ENCODE measurements at places on chromosomes 12 and 14.

DNA sequence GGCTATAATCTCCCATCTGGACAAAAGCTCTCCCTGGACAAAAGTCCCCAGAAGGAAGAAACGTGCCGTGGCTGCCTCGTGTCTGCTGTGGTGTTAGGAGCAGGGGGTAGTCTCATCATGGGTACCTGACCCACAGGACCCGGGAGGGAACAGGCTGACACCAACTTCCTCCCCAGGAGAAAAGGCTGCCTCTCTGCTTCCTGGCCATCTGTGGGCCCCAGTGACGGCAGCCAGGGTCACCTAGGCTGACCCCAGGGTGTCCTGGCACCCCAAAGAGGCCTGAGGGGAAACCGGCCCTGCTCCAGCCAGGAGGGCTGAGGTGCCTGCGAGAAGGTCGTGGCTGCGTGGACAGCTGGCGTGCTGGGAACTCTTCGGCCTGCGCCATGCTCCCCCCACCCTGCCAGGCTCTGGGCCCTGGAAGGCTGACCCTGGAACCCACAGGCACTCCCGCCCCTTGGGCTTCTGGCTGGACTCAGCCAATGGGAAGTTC is 133.9 kb downstream of the RFLNA start:
- DNase-seq = no peak

- no peak for DNase-seq
Measured at GRCh38 chr14:29240066-29240465, 473.5 kb downstream of the FOXG1 start.

GRCh38 chr12:70110085-70110484 is 133.1 kb upstream of the CNOT2 start:
- no peak for DNase-seq

GRCh38 chr12:3231399-3231876 is 154.3 kb downstream of the TSPAN9 start:
- no peak for DNase-seq

DNA sequence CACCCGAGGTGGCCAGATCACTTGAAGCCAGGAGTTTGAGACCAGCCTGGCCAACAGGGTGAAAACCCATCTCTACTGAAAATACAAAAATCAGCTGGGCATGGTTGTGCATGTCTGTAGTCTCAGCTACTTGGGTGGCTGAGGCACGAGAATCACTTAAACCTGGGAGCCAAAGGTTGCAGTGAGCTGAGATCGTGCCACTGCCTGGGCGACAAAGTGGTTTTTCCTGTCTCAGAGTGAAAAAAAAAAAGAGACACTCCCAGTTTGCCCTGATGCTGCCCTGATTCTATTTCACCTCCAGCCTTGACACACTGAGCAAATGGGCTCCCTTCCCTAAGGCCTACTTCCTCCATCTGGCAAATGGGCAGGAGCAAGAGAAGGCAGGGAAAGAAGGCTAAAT is 28.5 kb upstream of the PLEK2 start:
- no peak for DNase-seq

GRCh38 chr14:24277071-24277470 is 5.7 kb upstream of the RABGGTA start:
- DNase-seq = no peak

GRCh38 chr12:106138633-106139421 is at the start of gene NUAK1:
Gene NUAK1, minus strand, starts transcription at chr12:106138954. Its CDS starts 301 bp downstream, at chr12:106138653.
- peak; percentile 14 for DNase-seq

DNA sequence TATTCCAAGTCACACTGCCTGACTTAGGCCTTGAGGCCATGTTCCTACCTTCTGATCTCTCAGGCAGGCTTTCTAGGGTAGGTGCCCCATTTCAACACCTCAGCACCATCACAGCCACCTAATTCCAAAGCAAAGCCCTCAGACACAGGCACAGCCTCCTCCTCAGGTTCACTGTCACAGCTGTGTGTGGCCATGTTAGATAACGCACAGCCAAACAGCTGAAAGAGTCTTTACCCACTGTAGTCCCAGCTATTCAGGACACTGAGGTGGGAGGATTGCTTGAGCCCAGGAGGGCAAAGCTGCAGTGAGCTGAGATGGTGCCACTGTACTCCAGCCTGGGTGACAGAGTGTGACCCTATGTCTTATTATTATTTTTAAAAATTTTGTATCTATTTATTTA is 7.3 kb upstream of the TMEM229B start:
- no peak for DNase-seq

GRCh38 chr14:34711169-34711568 is 3.2 kb downstream of the CFL2 start:
- DNase-seq = no peak

DNA sequence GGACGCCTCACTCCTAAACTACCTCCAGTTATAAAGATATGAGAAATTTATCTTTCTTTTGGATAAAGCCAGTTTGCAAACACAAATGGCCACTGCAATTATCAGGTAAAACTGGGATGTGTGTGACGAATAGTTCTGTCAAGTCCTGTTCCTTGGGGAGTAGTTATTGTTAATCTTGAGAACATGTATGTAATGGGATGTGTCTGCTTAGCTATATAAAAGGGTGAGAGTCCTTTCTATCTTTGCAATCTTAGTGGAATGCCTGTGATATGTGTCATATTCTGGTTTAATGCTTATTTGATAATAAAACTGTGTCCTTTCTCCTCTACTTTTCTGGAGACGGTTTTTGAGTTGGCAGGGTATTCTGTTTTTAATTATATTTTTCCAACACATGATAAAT is 56.1 kb upstream of the PKP2 start:
- DNase-seq = no peak

GRCh38 chr12:14416658-14417057 is 51.2 kb downstream of the ATF7IP start:
- no peak for DNase-seq

- no peak for DNase-seq
Measured at GRCh38 chr12:119423285-119423684, 88.8 kb downstream of the CCDC60 start.

DNA sequence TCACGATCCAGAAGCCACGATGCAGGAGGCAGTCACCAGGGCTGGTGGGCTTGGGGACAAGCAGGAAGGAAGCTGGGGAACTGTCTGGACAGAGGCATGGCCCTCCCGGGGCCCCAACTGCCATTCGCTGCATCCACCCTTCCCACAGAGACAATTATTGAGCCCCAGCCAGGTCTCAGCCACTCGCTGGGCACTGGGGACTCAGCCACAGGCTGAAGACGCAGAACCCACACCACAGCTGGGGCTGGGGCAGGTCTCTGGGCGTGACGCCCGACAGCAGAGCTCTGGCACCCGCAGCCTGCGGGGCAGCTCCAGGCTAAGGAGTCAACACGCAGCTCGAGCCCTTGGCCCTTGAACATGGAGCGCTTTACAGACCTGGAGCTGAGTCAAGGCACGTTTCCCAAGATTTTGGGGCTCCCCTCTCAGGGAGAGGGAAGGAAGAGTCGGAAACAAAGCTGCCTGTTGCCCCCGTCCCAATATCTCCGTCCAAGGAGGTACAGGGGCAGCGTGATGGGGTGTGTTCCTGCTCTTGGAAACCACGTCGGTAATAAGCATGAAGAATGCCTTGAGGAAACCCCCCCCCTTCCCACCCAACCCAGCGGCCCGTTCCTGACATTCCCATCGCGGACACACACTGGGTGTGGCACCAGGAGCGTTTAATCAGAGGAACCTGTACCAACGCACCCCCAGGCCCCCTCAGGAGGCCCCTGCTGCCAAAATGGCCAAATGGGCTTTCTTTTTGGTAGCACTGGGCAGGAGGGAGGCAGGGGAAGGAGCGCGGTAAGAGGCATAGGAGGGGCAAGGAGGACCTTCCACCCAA is 6.7 kb downstream of the RIMBP2 start:
- no peak for DNase-seq

- no peak for DNase-seq
Measured at GRCh38 chr12:41242603-41243002, 54.5 kb downstream of the PDZRN4 start.

DNA sequence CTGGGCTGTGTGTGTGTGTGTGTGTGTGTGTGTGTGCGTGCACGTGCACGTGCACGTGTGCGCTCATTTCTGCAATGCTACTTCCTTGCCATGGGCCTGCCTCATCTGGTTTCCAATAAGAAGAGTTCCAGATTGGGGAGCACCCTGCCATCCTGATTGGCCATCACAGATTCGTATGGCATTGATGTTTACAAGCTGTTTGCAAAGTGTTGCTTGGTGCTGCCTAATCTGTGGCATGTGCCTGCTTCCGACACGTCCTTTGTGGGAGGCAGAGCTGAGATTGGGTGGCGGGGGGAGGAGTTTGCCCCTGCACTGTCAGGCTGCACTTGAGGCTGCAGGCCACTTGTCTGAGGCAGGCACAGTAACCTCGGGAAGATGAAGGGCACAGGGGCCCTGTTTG is 39.2 kb downstream of the SAMD4A start:
- DNase-seq = no peak

DNA sequence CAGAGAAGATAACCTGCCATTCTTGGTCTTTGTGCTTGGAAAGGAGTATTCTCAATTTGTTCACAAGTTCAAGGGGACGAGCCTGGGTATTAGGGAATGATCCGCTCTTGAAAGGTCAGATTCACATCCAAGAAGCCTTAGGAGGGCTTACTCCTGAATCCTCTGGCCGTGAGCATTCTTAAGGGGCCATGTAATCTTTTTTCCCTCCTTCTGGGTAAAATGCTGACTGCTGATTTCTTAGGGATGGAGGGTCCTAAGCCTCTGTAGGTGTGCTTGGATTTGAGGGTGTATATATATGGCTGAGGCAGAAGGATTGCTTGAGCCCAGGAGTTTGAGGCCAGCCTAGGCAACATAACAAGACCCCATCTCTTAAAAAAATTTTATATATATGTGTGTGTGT is 149.1 kb downstream of the TSPAN9 start:
- DNase-seq = no peak

- no peak for DNase-seq
Measured at GRCh38 chr12:197911-198695, 15.9 kb downstream of the SLC6A12 start.

DNA sequence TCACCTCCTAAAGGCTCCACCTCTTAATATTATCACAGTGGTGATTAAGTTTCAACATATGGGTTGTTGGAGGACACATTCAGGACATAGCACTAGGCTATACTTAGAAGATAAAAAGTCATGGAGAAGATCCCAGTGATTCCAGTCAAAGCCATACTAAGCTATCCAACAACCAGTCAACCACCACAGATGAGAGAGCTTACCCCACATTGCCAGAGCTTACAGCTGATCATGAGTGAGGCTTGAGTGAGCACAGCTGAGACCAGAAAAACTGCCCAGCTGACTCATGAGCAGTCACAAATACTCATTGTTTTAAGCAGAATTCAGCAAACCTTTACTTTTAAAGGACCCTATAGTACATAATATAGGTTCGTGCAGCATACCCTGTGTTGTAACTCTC is 85.1 kb downstream of the DRAM1 start:
- no peak for DNase-seq

GRCh38 chr12:55818140-55818728 is 393 bp downstream of the ORMDL2 start:
- no peak for DNase-seq

- no peak for DNase-seq
Measured at GRCh38 chr12:29752121-29752520, 31.6 kb downstream of the TMTC1 start.

DNA sequence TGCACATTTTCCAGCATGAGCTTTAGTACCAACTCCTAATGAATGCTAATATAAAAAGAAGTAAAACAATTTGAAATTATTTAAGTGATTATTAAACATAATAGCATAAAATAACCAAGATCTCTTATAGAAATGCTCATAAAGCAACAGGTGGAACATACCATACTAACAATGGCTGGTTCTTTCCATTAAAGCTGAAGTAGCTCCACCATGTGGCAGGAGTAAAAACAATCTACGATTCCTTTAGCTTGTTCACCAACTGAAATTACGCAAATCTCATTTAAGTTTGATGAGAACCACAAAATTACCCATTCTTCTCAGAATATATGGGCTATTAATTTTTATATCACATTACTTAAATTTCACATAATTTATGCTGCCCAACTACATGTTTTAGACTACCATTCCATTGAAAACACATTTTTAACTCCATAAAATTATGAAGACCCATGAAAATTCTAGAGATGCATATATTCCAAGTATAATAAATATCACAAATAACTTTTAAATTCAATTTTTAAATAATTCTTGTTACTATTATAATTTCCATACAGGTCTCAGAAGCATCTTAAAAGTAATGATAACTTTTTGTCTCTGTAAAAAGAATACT is 213.6 kb downstream of the DAD1 start:
- DNase-seq = no peak

GRCh38 chr14:74427651-74428050 is 1.6 kb upstream of the SYNDIG1L start:
- no peak for DNase-seq

- no peak for DNase-seq
Measured at GRCh38 chr12:56954958-56955355, 2.5 kb downstream of the RDH16 start.

GRCh38 chr14:100872259-100873095 is 31.0 kb downstream of the RTL1 start:
- DNase-seq = no peak

DNA sequence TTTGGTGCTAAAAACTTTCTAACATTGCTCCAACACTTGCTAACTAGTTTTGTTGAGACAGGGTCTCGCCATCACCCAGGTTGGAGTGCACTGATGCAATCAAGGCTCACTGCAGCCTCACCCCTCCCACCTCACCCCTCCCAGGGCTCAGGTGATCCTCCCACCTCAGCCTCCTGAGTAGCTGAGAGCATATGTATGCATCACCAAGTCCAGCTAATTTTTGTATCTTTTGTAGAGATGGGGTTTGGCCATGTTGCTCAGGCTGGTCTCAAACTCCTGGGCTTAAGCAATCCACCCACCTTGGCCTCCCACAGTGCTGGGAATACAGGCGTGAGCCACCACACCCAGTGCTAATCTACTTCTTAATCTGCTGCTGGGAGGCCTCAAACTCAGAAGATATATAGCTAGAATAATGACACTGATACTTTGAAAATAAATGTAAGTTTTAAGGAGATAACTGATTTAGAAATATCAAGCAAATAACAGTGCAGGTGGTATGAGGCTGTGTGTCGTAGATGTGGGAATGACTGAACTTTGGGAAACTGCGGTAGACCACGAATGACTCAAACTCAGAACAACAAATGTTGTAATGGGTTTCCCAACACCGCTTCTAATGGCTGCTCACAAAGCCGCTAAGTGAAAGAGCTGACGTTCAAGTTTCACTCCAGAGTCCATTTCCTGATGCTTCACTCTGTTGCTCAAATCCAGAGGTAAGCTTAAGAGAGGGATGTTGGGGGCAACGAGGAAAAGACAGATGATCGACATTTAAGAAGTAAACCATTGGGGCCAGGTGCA is 10.0 kb downstream of the TMCC3 start:
- DNase-seq = peak; percentile 69

- no peak for DNase-seq
Measured at GRCh38 chr12:123995023-123995748, 22.2 kb downstream of the ZNF664 start.

- DNase-seq = no peak
Measured at GRCh38 chr12:2844786-2845185, 10.0 kb upstream of the NRIP2 start.

Measured in activated CD4-positive, alpha-beta T cell treated with anti-CD3 and anti-CD28 coated beads, Interleukin-2, amount 50 U/mL, for 48 hours (primary cell).